ENCODE measurements at places on chromosomes 1 and 21.

- peak; percentile 94 for DNase-seq
Observed at GRCh38 chr1:234564035-234565029, 45.6 kb downstream of the IRF2BP2 start.

DNA sequence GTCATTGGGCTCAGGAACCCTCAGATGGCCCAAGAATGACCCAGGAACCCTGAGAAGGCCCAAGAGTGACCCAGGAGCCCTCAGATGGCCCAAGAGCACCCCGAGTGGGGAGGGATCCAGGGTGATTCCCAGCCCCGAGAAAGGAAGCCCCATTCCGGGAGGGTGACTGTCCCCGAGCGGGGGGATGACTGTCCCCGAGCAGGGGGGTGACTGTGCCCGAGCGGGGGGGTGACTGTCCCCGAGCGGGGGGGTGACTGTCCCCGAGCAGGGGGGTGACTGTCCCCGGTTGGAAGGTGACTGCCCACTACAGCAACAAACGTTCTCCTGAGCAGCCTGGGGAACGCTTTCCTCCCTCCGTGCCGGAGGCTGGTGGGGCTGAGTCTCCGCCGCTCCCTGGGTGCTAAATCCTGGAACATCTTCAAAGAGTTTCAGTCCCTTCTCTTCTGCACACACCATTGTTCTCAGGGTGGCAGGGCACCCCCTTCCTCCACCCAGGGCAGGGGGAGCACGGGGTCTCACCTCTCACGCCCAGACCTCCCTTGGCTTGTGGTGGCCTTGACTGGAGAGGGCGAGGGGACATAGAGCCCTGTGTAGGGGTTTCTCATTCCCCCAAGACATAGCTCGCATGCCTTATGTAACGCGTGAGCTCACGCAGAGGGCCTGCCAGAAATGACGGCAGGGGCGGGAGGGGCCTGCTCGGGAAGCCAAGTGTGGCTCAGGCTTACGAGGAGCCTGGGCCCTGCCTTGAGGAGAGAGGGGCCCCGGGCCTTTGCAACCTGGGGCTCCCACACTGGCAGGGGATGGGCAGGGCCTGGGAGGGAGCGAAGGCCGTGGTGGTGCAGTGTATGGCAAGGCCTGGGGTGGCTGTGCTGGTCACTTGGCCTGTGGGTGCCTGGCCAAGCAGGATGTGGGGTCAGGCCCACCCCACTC is 14.3 kb upstream of the SKI start:
- DNase-seq = peak; percentile 54

GRCh38 chr1:245693116-245693793 is 538.5 kb downstream of the KIF26B start:
- no peak for DNase-seq

DNA sequence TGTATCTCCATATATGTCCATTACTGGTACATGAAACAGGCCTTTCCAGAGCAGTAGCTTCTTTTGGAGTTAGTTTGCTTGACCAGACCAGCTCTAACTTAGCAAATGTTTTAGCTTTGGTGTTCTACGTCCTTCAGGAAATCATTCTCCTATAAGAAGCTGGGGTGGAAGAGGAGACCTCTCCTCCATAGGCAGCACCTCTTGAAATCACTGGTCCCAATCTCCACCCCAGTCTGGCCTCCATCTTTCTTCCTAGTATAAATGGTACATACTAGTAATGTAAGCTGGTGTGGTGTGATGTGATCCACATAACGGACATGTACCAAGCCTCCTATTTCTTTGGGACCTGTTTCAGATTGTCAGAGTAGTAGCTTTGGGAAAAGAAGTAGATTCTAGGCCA is 171.4 kb downstream of the DHRS3 start:
- DNase-seq = no peak

- no peak for DNase-seq
Observed at GRCh38 chr1:115815694-115816093, 25.2 kb downstream of the NHLH2 start.

- peak; percentile 69 for DNase-seq
Observed at GRCh38 chr1:110916669-110917306, 43.8 kb downstream of the CD53 start.

All from ELR (cell line).